ENCODE measurements at places on chromosomes 5 and 9. TPM values are rescaled to one million over a fixed set of nuclear protein-coding genes. Genes with fewer than 3 reads are reported as not detected.

- H3K4me3 ChIP-seq, result no peak overlapping the region
- DNase-seq, result no peak
- H3K27ac ChIP-seq, result no peak overlapping the region
- H3K27me3 ChIP-seq, result peaks cover 5% of the 10 kb centered on the region
Measured at GRCh38 chr5:55853041-55853670, 2.0 kb downstream of the IL31RA start.

The PCDHA10 gene
- total RNA-seq, result 0.81 TPM

- no peaks in the 10 kb centered on the region for H3K4me1 ChIP-seq
- H3K36me3 ChIP-seq, result no peaks in the 10 kb centered on the region
- no peak for DNase-seq
- peak overlapping the region; percentile 52 for H3K27ac ChIP-seq
- H3K27me3 ChIP-seq, result no peaks in the 10 kb centered on the region
- H3K4me3 ChIP-seq, result no peak overlapping the region
Measured at GRCh38 chr9:77589046-77589795, 58.9 kb downstream of the GNA14 start.

The ANKRD18A gene
- 0.07 TPM for total RNA-seq

The C5orf58 gene
- not detected for total RNA-seq

Measured in adrenal gland (tissue), 19 donors.